AG04449 (cell line): ENCODE measurements at places on chromosomes 7 and 10.

DNA sequence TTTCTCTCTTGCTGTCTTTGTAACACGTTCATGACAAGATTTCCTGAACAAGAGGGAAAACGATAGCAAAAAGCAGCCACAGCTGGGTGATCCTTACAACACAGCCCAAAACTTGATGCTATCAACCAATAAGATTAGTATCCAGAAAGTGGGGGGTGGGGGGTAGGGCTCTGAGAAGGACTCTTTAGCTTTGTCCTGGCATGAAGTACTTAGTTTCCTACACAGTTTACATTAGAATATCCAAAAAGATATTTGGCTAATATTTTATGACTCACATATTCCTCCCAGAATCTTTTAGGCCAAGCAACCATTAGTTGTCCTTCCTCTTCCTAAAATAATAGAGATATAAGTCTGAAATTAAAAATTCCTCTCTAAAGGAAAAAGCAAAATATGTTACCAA, 22.9 kb upstream of the LRRC17 start:
- DNase-seq, result no peak

GRCh38 chr7:137985253-137985896, 16.5 kb downstream of the CREB3L2 start:
- no peak for DNase-seq

DNA sequence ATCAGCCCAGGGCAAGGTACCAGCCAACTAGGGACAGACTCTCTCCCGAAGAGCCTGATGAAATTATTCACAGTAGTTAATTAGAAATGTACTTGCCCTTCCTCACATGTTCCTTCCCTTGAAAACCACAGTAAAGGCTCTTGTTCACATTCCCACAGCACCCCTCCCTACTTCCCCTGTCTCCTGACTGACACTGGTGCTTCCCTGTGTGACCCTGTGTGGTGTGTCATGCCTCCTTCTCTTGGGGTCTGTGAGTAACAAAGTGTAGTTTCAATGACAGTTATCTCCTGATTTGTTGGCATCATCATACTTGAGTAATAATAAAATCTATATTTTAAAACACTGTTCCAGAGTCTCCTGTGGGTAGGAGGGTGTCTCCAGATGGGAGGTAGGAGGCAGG, 209.7 kb downstream of the ABCA13 start:
- no peak for DNase-seq

- DNase-seq, result no peak
These were observed 540.0 kb downstream of the ETV1 start for GRCh38 chr7:13449460-13449859.

GRCh38 chr7:140540136-140540777, 61.0 kb upstream of the MKRN1 start:
- DNase-seq, result no peak

DNA sequence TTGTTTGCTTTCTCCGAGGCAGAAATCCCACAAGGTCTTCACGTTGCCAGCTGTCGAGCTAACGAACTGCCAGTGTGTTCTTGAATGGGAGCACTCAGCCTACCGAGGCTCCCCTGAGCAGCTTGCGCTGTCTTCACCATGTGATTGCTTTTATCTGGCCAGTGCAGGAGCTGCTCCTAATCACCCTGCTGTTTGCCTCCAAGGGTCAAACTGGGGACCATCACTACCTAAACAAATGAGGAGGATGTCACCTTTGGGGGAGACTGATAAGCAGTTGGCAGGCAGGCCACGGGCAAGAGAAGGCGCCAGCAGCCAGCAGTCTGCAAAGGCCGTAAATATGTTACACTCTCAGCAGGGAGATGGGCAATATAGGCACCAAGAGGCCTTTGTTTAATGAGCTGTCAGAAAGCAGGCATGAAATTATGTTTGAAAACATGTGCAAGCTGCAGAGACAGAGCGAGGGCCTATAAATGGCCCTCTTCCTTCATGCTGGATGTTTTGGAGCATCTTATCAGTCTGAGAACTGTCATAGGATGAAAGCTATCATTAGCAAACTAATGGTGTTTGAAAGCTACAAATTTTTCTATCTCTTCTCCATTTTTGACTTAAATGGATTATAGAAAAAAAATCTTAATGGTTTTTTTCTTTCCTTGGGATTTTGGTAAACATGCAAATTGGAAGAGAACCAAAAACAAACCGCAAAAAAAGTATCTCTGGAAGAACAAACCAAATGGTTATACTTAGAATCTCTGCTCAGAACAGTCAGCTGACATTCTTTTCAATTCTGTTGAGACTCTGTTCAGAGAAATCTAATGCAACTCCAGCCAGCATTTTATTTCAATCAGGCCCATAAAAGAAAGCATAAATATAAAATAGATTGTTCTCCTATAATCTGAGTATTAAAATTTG, 267.3 kb upstream of the NPVF start:
- DNase-seq, result no peak

GRCh38 chr10:6891924-6892323, 311.8 kb upstream of the PRKCQ start:
- no peak for DNase-seq

- no peak for DNase-seq
These were observed 227.8 kb downstream of the GLRX3 start for GRCh38 chr10:130363899-130364445.

DNA sequence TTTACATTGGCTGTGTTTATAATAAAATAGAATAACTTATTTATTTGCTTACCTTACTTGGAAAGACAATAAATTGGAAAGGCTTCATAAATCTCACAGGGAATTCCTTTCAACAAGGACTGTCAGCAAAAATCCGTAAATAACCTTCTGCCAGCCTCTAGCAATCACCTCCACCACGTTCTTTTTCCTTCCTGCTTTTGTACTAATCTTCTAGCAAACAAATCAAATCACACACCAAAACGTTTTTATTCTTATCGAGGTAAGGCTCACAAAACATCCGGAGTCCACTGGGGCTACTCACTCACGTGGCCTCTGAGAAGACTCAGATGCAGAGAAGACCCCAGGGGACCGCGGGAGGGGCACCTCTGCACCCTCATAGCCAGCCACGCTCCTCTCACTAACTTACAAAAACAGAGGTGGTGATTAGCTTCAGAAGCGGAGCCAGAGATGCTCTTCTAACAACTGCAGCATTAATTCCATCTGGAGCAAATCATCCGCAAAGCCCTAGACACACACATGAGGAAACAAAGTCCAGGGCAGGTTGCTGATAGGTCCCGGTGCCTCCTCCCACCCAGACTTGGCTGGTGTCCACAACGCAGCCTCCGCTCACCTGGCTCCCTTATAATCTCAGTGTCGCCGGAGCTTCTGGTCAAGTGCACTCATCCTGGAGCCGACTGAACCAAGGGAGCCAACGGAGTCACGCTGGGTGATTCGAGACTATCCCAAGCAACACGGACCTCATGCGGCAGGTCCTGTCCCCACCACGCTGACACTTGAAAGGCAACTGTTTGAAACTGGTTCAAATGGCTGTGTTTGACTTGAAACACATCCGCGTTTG, 22.5 kb downstream of the CTBP2 start:
- DNase-seq, result no peak

- no peak for DNase-seq
These were observed 334.3 kb upstream of the SEMA3A start for GRCh38 chr7:84528756-84529479.

- peak; percentile 88 for DNase-seq
These were observed 57.1 kb upstream of the KMT2E start for GRCh38 chr7:104956753-104957450.

DNA sequence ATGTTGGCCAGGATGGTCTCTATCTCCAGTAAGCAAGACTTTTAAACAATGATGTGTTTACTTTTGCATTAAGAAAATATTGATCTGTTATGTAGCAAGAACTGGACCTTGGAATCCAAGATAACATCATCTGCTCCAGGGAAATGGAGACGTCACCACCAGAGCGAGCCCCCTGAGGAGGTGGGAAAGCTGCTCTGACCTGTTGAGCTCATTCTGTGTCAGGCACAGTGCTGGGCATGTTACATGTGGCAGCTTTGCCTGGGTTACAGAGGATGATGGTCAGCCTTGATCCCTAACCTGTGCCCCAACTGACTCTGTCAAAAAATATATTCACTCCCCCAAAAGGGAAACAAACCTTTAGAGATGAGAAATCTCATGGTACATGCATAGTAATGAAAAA, 436.3 kb downstream of the SORCS1 start:
- no peak for DNase-seq

DNA sequence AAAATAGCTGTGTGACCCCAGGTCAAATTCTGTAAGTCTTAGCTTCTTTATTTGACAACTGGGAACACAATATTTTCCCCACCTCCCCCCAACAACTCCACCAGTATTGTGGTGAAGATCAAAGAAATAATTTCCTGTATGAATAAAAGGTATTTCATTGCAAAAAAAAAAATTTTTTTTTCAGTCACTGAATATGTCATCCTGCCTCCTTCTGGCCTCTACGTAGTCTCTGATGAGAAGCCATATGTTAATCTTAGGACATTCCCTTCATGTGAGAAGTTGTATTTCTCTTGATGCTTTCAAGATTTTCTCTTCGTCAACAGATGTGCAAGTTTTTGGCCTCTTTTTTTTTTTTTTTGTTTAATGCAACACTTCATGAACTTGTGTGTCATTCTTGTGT, 33.0 kb downstream of the ZNF33A start:
- no peak for DNase-seq
